ENCODE measurements at places on chromosomes 5 and 9.

- DNase-seq = no peak
These were observed at the start of gene PFN3 for GRCh38 chr5:177399997-177400868. PFN3 (minus strand) TSS chr5:177400661; CDS start chr5:177400576, 85 bp downstream.

- DNase-seq = no peak
These were observed 20.5 kb downstream of the ADRA1B start for GRCh38 chr5:159936686-159937329.

DNA sequence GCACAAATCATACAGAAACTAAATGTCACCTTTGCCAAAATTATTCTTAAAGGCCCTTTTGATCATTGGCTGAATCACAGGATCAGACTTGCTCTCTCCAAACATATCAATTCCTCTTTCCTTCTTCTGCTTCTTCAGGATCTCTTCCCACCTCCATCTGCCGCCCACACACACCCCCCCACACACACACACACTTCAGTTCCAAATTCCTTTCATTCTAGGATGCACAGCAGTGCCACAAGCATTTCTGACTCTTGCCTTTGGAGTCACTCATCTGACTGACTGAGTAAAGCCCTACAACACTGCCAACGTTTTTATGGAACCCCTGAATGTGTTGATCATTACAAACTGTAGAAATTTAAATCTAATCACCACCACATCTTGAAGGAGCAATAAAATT is 22.9 kb downstream of the DNAH5 start:
- DNase-seq = peak; percentile 6

- no peak for DNase-seq
These were observed 34.0 kb downstream of the GAPVD1 start for GRCh38 chr9:125295657-125296056.

- DNase-seq = peak; percentile 33
These were observed 137.3 kb upstream of the RANBP3L start for GRCh38 chr5:36438765-36439561.

DNA sequence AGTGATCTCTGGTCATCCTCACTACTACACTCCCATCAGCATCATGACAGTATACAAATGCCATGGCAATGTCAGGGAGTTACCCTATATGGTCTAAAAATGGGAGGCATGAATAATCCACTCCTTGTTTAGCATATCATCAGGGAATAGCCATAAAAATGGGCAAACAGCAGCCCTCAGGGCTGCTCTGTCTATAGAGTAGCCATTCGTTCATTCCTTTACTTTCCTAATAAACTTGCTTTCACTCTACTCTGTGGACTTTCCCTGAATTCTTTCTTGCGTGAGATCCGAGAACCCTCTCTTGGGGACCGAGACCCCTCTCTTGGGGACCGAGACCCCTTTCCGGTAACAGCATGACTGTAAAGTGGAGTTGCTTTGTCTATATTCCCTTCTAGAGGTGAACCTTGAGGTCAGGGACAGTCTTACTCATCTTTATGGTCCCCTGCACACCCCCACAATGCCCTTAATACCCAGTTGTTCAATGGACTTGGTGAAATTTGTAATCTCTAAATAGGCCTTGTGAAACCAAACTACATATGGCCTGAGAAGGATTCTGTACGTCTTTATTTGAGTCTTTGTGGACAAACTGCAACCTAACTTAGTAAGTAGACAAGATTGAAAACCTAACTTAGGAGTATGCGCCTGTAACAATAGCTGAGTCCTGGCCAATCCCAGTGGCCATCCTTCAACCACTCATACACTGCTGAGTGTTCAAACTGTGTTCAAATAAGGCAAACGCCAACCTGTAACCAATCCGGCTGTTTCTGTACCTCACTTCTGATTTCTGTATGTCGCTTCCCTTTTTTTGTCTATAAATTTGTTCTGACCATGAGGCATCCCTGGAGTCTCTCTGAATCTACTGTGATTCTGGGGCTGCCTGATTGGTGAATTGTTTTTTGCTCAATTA is 32.3 kb upstream of the UBTD2 start:
- DNase-seq = no peak

GRCh38 chr5:169067751-169068173 is 233.2 kb downstream of the SLIT3 start:
- no peak for DNase-seq

DNA sequence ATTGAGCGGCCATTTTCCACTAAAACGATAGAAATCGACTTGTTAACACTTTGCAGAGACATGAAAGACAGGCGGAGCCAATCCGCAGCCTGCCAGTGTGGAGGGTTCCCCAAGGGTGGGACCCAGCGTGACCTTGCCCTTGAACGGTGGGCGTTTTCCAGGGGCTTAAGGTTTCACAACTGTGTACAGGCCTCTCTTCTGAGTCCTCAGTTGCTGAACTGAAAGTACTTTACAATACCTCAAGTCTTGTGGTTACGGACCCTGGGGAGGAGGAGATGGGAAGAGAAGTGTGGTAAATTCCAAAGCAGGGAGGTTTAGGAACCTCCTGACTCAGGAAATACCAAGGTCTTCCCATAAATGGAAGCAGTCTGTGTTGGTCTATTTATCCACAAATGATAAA is 68.2 kb upstream of the CKMT2 start:
- DNase-seq = peak; percentile 19

- no peak for DNase-seq
These were observed 315.2 kb upstream of the ATP10B start for GRCh38 chr5:161167016-161167767.

DNA sequence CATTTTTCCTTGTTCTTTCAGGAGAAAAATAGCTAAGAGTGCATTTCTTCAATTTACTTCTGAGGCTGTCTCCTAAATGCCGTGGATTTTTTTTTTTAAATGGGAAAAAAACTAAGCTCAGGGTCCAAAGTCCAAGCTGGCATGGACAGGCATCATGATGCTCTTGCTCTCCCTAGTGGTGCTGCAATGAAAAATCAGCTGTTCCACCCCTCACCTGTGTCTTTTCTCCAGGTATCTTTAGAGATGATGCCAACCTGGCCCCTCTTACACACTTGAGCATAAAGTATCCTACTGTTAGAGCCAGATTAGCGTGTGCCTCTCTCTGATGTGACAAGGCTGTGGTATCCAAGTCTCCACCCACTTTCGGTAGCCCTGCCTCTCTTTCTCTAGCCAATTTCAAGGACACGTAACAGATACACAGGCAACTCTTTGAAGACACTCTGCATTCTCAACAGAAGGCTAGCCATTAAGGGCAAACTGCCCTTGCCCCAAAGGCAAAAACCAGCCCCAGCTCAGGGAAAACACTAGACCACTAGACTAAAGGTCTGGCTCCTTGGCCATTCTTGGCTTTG is 208.8 kb downstream of the SAXO1 start:
- DNase-seq = peak; percentile 39

- DNase-seq = no peak
These were observed 21.8 kb downstream of the STOM start for GRCh38 chr9:121348221-121348620.

DNA sequence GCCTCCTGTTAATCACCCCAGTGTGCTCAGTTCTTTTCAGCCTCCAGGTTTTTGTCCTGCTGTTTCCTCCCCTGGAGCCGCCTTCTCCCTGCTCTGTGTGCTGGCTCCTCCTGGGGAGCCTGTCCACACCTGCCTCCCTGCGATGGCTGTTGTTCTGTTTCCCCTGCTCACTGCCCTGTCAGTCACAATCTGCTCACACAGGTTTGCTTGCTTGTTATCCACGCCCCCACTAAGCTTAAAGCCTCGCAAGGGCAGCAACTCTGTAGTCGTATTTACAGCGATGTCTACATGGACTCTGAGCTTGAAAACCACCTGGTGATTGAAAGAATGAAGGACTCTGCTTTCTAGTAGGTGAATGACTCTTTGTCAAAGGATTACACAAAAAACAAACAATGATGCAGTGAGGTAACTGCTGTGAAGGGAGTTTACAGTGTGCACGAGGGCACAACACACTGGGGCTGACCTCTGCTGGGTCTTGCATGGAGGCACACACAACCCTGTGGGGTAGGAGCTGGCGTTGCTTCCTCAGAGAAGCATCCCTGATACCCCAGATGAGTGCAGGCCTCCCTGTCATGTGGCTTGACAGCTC is 39.6 kb upstream of the TEX48 start:
- DNase-seq = no peak

- no peak for DNase-seq
These were observed 81.1 kb downstream of the EGFLAM start for GRCh38 chr5:38339446-38339845.

DNA sequence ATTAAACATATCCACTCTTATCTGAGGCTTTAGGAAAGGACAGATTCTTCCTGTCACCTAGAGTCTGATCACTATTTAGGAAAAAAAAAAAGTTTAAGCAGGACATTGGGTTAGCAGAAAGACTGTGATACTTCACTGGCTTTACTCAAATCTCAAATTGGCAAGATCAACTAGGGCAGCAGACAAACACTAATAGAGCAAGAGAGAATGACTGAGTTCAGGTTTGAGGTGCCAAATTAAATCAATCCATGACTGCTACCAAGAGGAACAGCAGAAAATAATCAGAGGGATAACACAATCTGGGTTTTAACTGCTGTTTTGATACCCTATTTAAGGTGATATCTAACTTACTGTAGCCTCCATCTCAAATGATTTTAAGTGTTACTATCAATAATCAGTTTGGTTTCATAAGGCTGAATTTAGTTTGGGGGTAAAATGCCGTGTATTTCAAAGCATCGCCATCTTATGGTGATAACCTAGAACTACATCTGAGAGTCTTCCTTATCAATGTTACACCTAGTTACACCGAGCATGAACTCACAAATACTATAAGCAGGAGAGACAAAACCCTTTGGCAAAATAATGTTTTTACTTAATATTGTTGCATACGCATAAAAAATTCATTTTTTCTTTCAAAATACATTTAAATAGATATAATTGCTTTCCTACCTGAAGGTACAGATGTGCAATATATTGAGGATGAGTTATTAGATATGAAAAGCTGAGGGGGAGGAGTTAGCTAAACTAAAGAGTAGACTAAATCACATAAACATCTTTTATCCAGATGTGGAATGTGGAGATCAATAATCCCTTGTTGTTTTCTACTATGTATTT is 286.4 kb upstream of the CDH12 start:
- no peak for DNase-seq

GRCh38 chr5:67205981-67206380 is 9.4 kb upstream of the CD180 start:
- DNase-seq = no peak

- DNase-seq = no peak
These were observed 356.8 kb upstream of the KIF2A start for GRCh38 chr5:61949054-61949678.

- no peak for DNase-seq
These were observed 53.8 kb downstream of the ARRDC3 start for GRCh38 chr5:91329283-91329682.

Data from RPMI7951 (cell line).